ENCODE measurements at places on chromosomes 5 and 9.

DNA sequence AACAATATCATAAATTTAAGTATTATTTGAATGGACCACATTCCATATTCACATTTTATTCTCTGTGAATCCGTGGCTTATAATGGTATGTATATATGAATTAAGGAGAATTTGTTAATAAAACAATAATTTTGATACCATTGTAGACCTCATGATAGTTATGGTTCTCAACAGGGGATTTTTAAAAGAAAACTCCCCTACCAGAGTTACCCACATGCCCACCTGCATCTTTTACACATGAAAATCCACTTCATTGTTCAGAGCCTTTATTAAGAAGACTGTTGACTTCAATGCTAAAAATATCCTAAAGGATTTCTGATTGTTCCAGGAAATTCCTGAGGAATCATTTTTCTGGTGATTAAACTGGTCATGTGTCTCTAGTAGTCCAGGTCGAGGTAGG, 557.7 kb upstream of the MEF2C start:
- DNase-seq: no peak

DNA sequence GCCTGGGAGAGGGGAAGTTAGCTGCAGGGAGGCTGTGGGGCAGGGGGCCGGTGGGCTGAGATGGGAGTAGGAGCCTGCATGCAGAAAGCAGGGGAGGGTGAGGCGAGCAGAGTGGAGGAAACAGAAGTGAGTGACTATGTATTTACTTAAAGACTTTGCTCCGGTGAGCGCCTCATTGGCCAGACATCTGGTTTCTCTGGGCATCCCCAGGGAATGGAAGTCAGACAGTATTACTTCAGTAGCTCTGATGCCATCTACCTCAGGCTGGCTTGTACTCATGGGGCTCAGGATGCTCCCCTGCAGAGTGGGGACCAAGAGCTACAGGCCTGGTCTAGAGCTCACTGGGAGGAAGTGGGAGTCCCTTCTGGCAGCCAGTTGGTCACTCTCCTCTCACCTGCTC, 78.2 kb upstream of the ARAP3 start:
- DNase-seq: no peak

GRCh38 chr9:126756238-126756637, 48.6 kb upstream of the ZBTB43 start:
- DNase-seq: no peak

GRCh38 chr9:8206720-8207119, 407.1 kb upstream of the DMAC1 start:
- no peak for DNase-seq

DNA sequence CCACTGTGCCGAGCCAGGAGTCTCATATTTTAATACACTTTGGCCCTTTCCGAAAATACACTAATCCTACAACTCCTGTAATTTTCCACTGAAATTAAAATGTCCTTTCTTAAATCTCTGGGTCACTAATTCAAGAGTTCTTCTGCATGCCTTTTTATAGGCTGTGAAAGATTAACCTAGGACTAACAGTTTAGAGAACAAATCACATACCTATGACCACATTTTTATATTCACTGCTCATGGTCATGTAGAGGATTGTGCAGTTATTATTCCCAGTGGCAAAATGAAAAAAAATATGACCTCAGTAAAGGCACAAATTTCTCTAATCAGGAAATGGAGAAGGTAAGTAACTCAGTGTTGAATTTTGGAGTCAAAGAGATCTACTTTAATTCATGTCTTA, 33.4 kb downstream of the SLCO4C1 start:
- no peak for DNase-seq

DNA sequence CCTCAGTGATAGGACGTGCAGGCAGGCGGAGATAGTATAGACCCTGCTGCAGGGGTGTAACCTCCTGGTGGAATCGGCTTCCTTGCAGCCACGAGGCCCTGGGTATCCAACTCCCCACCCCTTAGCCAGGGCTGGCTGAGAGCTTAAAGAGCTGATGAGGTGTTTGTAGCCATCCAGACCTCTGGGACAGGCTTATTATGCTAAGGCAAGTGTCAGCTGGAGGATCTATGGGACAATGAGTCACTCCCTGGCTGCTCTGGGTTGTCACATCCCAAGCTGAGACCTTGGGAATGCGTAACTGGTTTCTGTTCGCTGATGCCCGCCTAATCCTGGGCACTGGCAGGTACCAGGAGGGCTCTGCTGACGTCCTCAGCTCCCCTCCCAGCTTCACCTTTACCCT, 38.9 kb downstream of the DAB2IP start:
- DNase-seq: no peak

GRCh38 chr9:113963017-113963620, 87.0 kb downstream of the ZNF618 start:
- DNase-seq: peak; percentile 43

GRCh38 chr9:89115426-89115825, 63.2 kb downstream of the SHC3 start:
- DNase-seq: no peak

Measured in stimulated activated naive CD8-positive, alpha-beta T cell treated with anti-CD3 and anti-CD28 coated beads, Interleukin-15, Interleukin-2, amounts not matched to agents 100 U/mL and 50 U/mL, for 24 hours (primary cell).